PC-9 (cell line): ENCODE measurements at places on chromosomes 6 and 20. TPM values are rescaled to one million over a fixed set of nuclear protein-coding genes. Genes with fewer than 3 reads are reported as not detected.

- H3K36me3 ChIP-seq = no peaks in the 10 kb centered on the region
- H3K27ac ChIP-seq = no peak overlapping the region
- H3K4me1 ChIP-seq = no peaks in the 10 kb centered on the region
- H3K27me3 ChIP-seq = no peaks in the 10 kb centered on the region
- H3K4me3 ChIP-seq = no peak overlapping the region
Measured at GRCh38 chr6:80403365-80403764, 296.9 kb downstream of the BCKDHB start.

- DNase-seq = no peak
- no peaks in the 10 kb centered on the region for H3K4me1 ChIP-seq
- H3K36me3 ChIP-seq = no peaks in the 10 kb centered on the region
- no peak overlapping the region for H3K27ac ChIP-seq
- no peak overlapping the region for H3K4me3 ChIP-seq
Measured at GRCh38 chr6:142811923-142812322, 133.1 kb downstream of the HIVEP2 start.

DNA sequence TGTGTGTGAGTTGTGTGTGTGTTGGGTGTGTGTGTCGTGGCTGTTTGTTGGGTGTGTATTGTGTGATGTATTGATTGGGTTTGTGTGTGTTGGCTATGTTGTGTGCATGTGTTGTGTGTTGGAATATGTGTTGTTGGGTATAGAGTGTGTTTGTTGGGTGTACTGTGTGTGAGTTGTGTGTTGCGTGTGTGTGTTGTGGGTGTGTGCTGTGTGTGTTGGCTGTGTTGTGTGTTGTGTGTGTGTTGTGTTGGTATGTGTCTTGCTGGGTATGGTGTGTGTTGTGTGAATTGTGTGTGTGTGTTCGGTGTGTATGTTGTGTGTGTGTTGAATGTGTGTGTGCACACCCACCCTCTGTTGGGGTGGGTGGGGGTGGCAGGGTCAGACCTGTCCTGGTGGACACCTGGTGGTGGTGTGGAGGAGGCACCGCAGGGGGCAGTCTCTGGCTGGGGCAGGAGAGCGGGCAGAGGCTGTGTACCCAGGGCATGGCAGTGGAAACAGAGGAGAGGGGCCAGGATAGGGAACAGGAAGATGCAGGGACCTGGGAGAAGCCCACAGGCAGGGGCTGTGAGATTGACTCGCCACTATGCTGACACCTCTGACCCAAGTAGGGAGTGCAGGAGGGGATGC, 25.5 kb upstream of the PXDC1 start:
- no peaks in the 10 kb centered on the region for H3K4me1 ChIP-seq
- no peaks in the 10 kb centered on the region for H3K27me3 ChIP-seq

GRCh38 chr6:51349857-51350256, 531.2 kb downstream of the TFAP2B start:
- H3K27ac ChIP-seq = no peak overlapping the region
- no peaks in the 10 kb centered on the region for H3K4me1 ChIP-seq
- no peaks in the 10 kb centered on the region for H3K36me3 ChIP-seq
- DNase-seq = no peak
- no peak overlapping the region for H3K4me3 ChIP-seq
- H3K27me3 ChIP-seq = no peaks in the 10 kb centered on the region

- no peaks in the 10 kb centered on the region for H3K27me3 ChIP-seq
- no peak for DNase-seq
- no peaks in the 10 kb centered on the region for H3K4me1 ChIP-seq
- no peak overlapping the region for H3K27ac ChIP-seq
Measured at GRCh38 chr20:347317-347639, 367 bp downstream of the NRSN2 start.

The ULBP2 gene
- total RNA-seq = 2.9 and 4.4 TPM in 2 replicates
